Gastrocnemius medialis (tissue), 4 donors: ENCODE measurements at places on chromosomes 5 and 9.

DNA sequence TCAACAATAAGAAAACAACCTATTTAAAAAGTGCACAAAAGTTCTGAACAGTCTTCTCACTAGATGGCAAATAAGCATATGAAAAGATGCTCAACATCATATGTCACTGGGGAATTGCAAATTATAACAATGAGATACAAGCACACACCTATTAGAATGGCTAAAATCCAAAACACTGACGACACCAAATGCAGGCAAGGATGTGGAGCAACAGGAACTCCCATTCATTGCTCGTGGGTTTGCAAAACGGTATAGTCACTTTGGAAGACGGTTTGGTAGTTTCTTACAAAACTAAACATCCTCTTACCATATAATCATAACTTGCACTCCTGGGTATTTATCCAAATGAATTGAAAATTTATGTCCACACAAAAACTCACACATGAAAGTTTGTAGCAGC lies 100.9 kb upstream of the TBC1D2 start:
- DNase-seq = no peak

DNA sequence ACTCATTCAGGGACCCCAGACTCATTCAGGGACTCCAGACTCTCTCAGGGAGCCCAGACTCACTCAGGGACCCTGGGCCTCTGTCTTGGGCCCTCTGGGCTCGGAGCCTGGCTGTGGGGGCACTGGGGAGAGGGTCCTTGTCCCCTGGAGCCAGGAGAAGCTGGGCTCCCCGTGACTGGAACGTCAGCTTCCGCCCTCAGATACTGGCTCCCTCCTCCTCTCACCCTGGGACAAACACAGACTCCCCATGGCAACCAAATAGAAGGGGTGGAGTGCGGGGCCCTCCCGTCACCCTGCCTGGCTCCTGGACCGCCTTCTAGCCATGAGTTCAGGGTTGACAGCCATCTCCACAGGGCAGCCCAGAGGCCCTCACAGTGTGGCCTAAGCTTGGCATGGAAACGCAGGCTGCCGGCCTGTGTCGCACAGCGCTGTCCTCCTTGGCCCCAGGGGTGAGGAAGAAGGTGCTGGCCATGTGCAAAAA lies 27.6 kb downstream of the ZDHHC11B start:
- DNase-seq = peak; percentile 14

DNA sequence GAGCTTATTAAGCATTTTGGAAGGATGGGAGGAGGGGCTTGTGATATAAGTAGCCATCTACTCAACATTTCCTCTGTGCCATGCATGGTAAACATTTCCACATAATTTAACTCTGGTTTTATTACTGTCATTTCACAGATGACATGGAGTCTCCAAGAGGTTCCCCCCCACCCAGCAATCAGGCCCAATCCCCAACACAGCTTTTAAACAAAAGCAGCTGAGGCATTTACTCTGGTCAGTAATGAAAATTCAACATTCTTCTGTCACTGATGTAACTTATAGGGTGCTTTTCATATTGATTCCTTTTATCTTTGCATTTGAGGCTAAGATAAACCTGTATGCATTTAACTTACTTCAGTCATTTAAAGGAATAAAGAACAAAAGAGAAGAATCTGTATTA lies 128.1 kb downstream of the COL23A1 start:
- no peak for DNase-seq

DNA sequence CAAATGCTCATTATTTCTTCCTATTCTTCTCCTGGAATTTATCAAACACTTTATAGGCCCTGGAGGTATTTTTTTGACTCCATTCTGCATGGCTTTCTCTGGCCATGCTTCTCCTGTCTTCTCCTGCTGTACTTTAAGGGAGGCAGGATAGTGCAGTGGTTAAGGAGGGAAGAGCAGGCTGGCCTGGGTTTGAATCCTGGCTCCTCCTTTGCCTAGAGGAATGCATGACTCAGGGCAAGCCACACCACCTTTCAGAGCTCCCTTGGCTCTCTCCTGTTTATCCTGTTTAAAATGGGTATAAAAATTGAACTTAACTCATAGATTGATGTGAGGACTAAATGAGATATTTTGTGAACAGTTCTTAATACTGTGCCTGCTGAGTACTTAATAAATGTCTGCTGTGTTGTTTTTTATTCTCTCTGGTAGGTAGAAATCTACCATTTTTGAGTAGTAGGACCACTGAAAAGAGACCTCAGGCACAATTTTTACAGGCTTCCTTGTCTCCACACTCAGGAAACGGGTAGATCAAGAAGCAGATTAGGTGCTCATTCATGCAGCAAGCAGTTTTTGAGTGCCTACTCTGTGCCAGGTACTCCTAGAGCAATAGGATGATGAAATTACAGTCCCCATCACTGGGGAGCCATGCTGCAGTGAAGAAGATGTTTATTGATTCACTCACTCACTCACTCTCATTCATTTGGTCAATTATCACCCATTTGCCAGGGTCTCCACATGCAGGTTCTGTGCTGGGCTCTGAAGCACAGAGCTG lies 32.7 kb upstream of the ARAP3 start:
- DNase-seq = no peak

DNA sequence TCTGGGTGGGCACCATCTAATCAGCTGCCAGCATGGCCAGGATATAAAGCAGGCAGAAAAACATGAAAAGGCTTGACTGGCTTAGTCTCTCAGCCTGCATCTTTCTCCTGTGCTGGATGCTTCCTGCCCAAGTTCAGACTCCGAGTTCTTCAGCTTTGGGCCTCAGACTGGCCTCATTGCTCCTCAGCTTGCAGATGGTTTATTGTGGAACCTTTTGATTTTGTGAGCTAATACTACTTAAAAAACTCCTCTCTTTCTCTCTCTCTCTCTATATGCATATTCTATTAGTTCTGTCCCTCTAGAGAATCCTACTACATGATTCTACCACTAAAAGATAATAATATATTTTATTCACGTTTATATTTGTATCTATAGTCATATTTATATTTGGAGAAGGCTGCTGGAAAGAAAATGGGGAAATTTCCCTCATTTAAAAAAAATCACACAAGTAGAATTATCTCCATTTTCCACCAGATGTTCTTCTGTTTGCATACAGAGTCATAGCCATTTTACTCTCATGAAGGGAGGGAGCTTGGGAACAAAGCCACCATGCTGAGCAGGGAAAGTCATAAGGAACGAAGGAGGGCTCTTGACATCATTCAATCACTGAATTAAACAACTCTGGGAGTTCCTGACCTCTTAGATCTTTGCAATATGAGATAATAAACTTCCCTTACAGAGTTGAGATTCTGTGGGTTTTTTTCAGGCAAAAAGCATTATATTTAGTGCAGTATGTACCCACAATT lies 1137.4 kb upstream of the CDH18 start:
- DNase-seq = no peak

DNA sequence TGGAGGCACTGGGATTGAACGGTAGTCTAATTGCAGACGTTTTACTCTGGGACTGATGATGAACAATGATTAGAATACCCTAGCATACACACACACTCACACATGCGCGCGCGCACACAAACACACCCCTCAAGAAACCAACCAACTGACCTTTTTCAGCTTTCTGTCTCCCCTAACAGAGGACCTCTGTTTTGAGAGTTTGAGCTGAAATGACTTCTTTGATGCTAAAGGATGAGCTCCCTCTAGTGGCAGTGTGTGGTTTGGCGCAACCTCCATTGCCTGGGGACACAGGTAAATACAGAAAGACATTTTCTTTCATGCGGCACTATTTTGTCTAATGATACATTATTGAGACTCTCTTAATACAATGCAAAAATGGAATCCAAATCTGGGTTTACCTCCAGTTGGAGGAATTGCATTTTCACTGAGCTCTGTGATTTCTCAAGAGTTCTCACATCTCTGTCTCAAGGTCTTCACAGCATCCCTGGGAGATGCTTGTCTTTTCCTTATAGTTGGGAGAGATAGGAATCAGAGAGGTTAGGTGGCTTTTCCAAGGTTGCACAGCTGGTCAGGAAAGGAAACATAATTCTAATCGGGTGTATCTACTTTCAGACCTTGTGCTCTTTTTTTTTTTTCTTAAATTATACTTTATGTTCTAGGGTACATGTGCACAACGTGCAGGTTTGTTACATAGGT lies 187.5 kb downstream of the TMEM38B start:
- peak; percentile 21 for DNase-seq

DNA sequence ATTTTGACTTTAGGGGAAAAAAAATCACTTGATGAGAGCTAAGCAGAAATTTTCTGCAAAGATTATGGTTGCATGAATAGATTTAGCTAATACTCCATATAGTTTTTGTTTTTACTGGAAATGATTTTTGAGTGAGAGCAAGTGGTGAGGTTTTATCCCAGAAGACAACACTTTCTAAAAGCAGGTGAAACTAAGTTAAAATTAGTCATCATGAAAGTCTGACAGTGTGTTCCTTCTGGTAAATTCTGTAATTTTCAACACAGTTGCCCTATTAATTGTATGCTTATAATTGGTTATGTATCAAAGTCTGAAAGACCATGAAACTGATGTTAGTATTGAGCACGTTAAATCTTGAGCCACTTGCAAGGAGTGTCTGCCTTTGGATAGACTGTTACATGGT lies 91.5 kb downstream of the SMARCA2 start:
- no peak for DNase-seq

DNA sequence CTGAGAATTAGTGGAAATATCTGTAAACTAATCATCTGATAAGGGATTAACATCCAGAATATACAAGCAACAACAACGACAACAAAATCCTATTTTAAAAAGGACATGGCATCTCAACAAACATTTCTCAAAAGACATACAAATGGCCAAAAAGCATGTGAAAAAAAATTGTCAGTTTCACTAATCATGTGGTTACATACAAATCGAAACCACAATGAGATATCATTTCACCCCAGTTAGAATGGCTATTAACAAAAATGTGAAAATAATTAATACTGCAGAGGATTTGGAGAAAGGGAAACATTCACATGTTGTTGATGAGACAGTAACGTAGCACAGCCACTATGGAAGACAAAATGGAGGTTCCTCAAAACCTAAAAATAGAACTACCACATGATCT lies 69.5 kb downstream of the ERP44 start:
- no peak for DNase-seq
